IPS DF 6.9 (cell line): ENCODE measurements at places on chromosomes 6 and 20.
A peak's percentile ranks its signal among the peaks of the same experiment; 100 is the strongest.

- no peak overlapping the region for H3K4me3 ChIP-seq
- H3K4me1 ChIP-seq, result peaks cover 2% of the 10 kb centered on the region
- H3K27me3 ChIP-seq, result no peaks in the 10 kb centered on the region; the same call in 1 of the 2 replicates
- no peak for DNase-seq
- H3K36me3 ChIP-seq, result no peaks in the 10 kb centered on the region
- H3K27ac ChIP-seq, result no peak overlapping the region
These were observed 62.6 kb upstream of the ARMC2 start for GRCh38 chr6:108785653-108786052.

GRCh38 chr6:98967616-98968015, 19.9 kb upstream of the FBXL4 start:
- H3K36me3 ChIP-seq, result no peaks in the 10 kb centered on the region
- H3K4me3 ChIP-seq, result no peak overlapping the region
- DNase-seq, result no peak
- no peaks in the 10 kb centered on the region for H3K27me3 ChIP-seq
- peaks cover 4% of the 10 kb centered on the region for H3K4me1 ChIP-seq

DNA sequence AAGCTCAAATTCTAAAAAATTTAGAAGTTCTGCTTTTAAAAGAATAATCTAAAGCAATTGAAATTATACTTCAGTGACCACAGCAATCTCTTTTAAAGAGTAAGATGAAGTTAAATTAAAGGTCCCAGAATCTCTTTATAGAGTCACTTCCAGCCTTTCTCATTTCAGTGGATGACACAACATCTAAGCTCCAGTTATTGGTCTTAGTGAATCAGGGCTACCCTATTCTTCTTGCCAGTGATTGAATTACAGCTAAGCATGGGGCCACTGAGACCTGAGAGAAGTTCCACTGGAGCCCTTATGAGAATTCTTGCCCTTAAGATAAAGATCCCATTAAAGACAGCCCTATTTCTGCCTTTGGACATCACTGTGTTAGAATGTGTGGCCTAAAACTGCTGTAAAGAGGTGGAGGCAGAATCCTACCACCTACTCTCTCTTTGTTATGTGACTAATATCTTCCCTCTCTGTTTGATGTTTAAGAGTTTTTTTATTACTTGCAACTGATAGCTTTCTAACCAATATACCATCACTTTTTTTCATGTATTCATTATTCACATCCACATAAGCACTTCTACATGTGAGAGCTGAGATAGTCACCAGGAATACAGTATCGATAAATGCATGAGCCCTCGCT, 128.6 kb downstream of the UNC5CL start:
- H3K4me3 ChIP-seq, result no peak overlapping the region
- H3K27me3 ChIP-seq, result no peaks in the 10 kb centered on the region
- no peak for DNase-seq
- no peaks in the 10 kb centered on the region for H3K4me1 ChIP-seq

GRCh38 chr6:41732591-41733359, 2.6 kb downstream of the TFEB start:
- H3K27ac ChIP-seq, result no peak overlapping the region
- DNase-seq, result no peak
- peaks cover 13% of the 10 kb centered on the region for H3K4me1 ChIP-seq
- H3K36me3 ChIP-seq, result no peaks in the 10 kb centered on the region
- no peaks in the 10 kb centered on the region for H3K27me3 ChIP-seq

DNA sequence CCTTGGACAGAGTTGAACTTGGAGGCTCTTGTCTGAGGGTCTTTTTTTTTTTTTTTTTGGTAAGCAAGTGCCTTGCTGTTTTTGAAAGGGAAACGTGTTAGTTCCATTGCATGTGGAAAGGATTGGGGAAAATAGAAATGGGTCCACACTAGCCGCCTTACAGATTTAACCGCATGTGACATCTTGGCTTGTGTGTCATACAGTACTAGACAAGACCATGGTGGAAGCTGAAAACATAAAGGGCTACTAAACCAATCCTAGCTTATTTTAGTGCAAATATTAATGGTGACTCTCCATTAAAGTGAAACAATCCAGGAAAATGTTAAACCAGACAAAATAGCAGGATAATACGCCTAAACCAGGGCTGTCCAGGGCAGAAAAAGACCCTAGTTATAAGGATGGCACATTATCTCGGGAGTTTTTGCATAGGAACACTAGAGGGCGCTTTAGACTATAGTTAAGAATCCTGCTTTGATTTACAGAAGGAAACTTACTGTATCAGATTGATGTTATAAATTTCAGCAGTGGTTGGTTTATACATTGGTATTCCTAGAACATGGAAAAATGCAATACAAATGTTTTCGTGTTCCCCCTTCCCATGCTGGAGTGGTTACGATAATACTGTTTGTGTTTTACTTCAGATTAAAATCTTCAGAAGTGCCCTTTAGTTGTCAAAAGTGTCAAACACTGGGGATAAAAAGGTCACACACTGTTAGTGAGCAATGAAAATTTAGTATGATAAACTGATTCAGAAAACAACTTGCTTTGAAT, 59.8 kb upstream of the DEK start:
- no peak overlapping the region for H3K27ac ChIP-seq
- no peaks in the 10 kb centered on the region for H3K4me1 ChIP-seq
- H3K4me3 ChIP-seq, result no peak overlapping the region
- H3K27me3 ChIP-seq, result no peaks in the 10 kb centered on the region
- peak; percentile 7 for DNase-seq

GRCh38 chr20:46695892-46696291, 6.6 kb upstream of the TP53RK start:
- no peak overlapping the region for H3K4me3 ChIP-seq
- H3K36me3 ChIP-seq, result no peaks in the 10 kb centered on the region
- DNase-seq, result no peak
- H3K27ac ChIP-seq, result no peak overlapping the region

GRCh38 chr6:105001906-105002305, 45.0 kb downstream of the LIN28B start:
- DNase-seq, result no peak
- no peak overlapping the region for H3K4me3 ChIP-seq
- no peak overlapping the region for H3K27ac ChIP-seq
- no peaks in the 10 kb centered on the region for H3K36me3 ChIP-seq
- H3K27me3 ChIP-seq, result no peaks in the 10 kb centered on the region

GRCh38 chr20:48788486-48789072, 39.2 kb downstream of the PREX1 start:
- no peaks in the 10 kb centered on the region for H3K27me3 ChIP-seq
- H3K4me1 ChIP-seq, result no peaks in the 10 kb centered on the region
- DNase-seq, result no peak
- no peak overlapping the region for H3K4me3 ChIP-seq
- no peaks in the 10 kb centered on the region for H3K36me3 ChIP-seq
- no peak overlapping the region for H3K27ac ChIP-seq

- H3K4me1 ChIP-seq, result no peaks in the 10 kb centered on the region
- no peaks in the 10 kb centered on the region for H3K27me3 ChIP-seq
- H3K27ac ChIP-seq, result no peak overlapping the region
- no peak overlapping the region for H3K4me3 ChIP-seq
- no peaks in the 10 kb centered on the region for H3K36me3 ChIP-seq
- DNase-seq, result no peak
These were observed 108.9 kb downstream of the THEMIS start for GRCh38 chr6:127791779-127792528.

DNA sequence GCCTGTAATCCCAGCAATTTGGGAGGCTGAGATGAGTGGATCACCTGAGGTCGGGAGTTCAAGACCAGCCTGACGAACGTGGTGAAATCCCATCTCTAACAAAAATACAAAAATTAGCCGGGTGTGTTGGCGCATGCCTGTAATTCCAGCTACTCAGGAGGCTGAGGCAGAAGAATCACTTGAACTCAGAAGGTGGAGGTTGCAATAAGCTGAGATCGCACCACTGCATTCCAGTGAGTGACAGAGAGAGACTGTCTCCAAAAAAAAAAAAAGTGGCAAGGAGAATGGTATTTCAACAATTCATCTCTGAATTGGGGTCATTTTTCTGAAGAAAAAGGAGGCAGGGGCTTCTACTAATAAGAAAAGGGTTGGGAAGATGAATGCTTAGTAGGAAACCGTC, 111.5 kb upstream of the NHSL1 start:
- no peaks in the 10 kb centered on the region for H3K4me1 ChIP-seq
- H3K36me3 ChIP-seq, result no peaks in the 10 kb centered on the region
- H3K27me3 ChIP-seq, result no peaks in the 10 kb centered on the region
- H3K4me3 ChIP-seq, result no peak overlapping the region
- no peak overlapping the region for H3K27ac ChIP-seq
- DNase-seq, result no peak

DNA sequence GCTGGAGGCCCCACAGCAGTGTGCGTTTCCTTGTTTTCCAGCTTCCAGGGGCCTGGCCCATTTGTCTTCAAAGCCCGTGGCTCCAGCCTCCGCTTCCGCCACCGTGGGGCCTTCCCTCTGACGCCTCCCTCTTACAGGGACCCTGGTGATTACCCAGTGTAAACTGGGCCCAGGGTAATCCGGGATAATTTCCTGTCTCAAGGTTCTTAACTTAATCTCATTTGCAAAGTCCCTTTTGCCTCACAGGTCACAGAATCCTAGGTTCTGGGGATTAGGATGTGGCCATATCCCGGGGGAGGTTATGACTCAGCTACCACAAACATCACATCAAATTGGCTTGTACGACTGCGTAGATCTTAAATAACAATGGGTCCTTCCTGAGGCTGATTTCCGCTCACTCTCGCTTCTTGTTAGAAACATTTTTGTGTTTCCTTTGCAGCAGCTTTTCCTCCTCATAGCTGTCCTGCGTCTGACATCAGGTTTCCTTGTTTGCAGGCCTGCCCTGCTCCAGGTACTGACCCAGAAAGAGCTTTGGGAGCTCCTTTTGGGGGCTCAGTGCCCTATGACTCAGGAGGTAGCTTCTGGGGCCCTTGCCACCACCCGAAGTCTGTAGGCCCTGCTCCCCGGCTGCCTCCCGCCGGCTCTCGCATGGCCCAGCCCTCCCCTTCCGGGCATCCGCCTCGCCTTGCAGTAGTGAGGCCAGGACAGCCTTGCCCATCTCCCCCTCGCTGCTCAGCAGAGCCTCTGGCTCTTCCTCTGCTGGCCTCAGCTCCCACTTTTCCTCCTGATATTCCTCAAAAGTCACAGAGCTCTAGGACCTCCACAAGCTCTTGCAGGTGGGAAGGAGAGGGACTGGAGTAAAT, 100.5 kb downstream of the ERMARD start:
- H3K27me3 ChIP-seq, result no peaks in the 10 kb centered on the region
- H3K36me3 ChIP-seq, result no peaks in the 10 kb centered on the region
- peaks cover 3% of the 10 kb centered on the region; the same call in 1 of the 2 replicates for H3K4me1 ChIP-seq
- H3K27ac ChIP-seq, result no peak overlapping the region
- no peak overlapping the region for H3K4me3 ChIP-seq

- DNase-seq, result no peak
- no peaks in the 10 kb centered on the region for H3K4me1 ChIP-seq
- H3K4me3 ChIP-seq, result no peak overlapping the region
- H3K27ac ChIP-seq, result no peak overlapping the region
These were observed 40.3 kb downstream of the PRDM1 start for GRCh38 chr6:106126482-106126881.

- no peaks in the 10 kb centered on the region for H3K36me3 ChIP-seq
- no peaks in the 10 kb centered on the region for H3K27me3 ChIP-seq
- no peak overlapping the region for H3K27ac ChIP-seq
- H3K4me3 ChIP-seq, result no peak overlapping the region
- H3K4me1 ChIP-seq, result no peaks in the 10 kb centered on the region
These were observed 783.2 kb downstream of the DHX35 start for GRCh38 chr20:39745380-39745779.

- no peaks in the 10 kb centered on the region for H3K4me1 ChIP-seq
- no peak for DNase-seq
These were observed 11.5 kb upstream of the SCP2D1 start for GRCh38 chr20:18802012-18802634.

DNA sequence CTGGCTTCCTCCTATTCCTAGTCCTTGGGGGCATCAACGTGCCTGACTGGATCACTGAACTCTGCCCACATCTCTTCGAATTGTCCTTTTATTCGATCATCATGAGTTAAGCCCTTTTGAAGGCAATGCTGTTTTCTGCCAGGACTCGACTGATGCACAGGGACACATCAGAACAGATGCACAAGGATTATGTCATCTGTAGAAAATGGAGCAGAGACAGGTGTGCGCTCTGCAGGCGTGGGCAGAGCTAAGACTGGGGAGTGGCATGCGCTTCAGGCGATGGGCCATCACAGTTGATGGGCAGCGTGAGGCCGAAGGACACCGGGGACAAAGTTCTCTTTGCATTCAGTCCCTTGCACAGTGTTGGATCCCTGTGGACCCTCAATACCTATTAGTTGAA, 13.1 kb downstream of the GABRR1 start:
- no peaks in the 10 kb centered on the region for H3K27me3 ChIP-seq
- no peak for DNase-seq
- no peak overlapping the region for H3K27ac ChIP-seq

- H3K36me3 ChIP-seq, result peaks cover 7% of the 10 kb centered on the region; the same call in 1 of the 2 replicates
- DNase-seq, result no peak
- H3K4me3 ChIP-seq, result no peak overlapping the region
These were observed 117.4 kb downstream of the ASCC3 start for GRCh38 chr6:100763617-100764241.

- H3K36me3 ChIP-seq, result no peaks in the 10 kb centered on the region
- H3K4me1 ChIP-seq, result no peaks in the 10 kb centered on the region
- no peak for DNase-seq
These were observed 79.3 kb downstream of the COL12A1 start for GRCh38 chr6:75126518-75126917.

GRCh38 chr6:69487688-69488087, 309.1 kb downstream of the LMBRD1 start:
- no peak overlapping the region for H3K27ac ChIP-seq
- DNase-seq, result no peak
- H3K36me3 ChIP-seq, result no peaks in the 10 kb centered on the region
- no peaks in the 10 kb centered on the region for H3K27me3 ChIP-seq
- H3K4me3 ChIP-seq, result no peak overlapping the region

DNA sequence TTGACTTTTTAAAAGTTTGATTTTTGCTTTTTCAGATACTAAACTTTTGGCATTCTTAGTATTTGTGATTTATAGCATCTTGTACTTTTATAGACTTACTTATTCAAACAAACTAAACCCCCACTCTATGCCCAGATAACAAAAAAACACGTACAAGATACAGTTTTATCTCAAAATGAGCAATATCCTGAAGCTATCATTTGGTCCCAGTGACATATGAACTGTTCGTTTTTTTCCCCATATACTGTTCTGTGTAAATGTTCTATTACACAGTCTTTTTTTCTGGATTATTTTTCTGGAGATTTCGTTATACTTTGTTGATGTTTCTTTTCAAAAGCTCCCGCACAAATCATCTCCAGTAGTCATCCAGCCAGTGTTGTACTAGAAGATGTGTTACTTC, 27.3 kb upstream of the SERINC3 start:
- H3K36me3 ChIP-seq, result no peaks in the 10 kb centered on the region
- no peaks in the 10 kb centered on the region for H3K4me1 ChIP-seq
- DNase-seq, result no peak
- no peaks in the 10 kb centered on the region for H3K27me3 ChIP-seq
- no peak overlapping the region for H3K4me3 ChIP-seq

- no peaks in the 10 kb centered on the region for H3K4me1 ChIP-seq
- DNase-seq, result no peak
- no peak overlapping the region for H3K27ac ChIP-seq
- no peaks in the 10 kb centered on the region for H3K27me3 ChIP-seq
These were observed 101.4 kb downstream of the IRF4 start for GRCh38 chr6:492816-493414.

GRCh38 chr20:609371-609964, 641 bp downstream of the TCF15 start:
- no peak for DNase-seq
- H3K36me3 ChIP-seq, result no peaks in the 10 kb centered on the region
- H3K27ac ChIP-seq, result no peak overlapping the region
- H3K4me1 ChIP-seq, result no peaks in the 10 kb centered on the region; the same call in 1 of the 2 replicates
